ENCODE measurements at places on chromosomes 2 and 18.

DNA sequence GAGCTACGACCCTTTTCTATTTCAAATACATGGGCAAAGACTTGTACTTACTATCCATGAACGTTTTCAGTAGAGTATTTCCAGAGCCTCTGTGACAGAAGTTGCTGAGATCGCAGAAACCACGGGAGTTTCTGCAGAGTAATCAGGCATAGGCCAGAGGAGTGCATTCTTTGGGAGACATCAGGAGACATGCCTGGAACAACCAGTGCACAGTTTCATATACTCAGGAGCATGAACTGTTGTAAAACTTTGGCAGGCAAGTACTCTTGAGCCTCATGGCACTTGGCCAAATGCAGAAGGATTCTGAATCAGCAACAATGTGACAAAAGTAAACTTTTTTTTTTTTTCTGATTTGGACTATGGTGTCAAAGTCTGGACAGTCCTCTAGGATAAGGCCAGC is 307.1 kb downstream of the GRB14 start:
- H3K36me3 ChIP-seq = no peaks in the 10 kb centered on the region
- no peaks in the 10 kb centered on the region for H3K27me3 ChIP-seq
- DNase-seq = no peak
- H3K4me1 ChIP-seq = no peaks in the 10 kb centered on the region

GRCh38 chr2:188789951-188790350 is 184.2 kb upstream of the COL3A1 start:
- no peaks in the 10 kb centered on the region for H3K4me1 ChIP-seq
- no peaks in the 10 kb centered on the region for H3K36me3 ChIP-seq
- H3K27ac ChIP-seq = no peak overlapping the region
- no peak overlapping the region for H3K4me3 ChIP-seq

- peaks cover 10% of the 10 kb centered on the region for H3K36me3 ChIP-seq
- no peaks in the 10 kb centered on the region for H3K27me3 ChIP-seq
- no peak overlapping the region for H3K27ac ChIP-seq
- no peaks in the 10 kb centered on the region for H3K4me1 ChIP-seq
- no peak overlapping the region for H3K4me3 ChIP-seq
- no peak for DNase-seq
These were observed 44.1 kb upstream of the ORC2 start for GRCh38 chr2:201007584-201007998.

DNA sequence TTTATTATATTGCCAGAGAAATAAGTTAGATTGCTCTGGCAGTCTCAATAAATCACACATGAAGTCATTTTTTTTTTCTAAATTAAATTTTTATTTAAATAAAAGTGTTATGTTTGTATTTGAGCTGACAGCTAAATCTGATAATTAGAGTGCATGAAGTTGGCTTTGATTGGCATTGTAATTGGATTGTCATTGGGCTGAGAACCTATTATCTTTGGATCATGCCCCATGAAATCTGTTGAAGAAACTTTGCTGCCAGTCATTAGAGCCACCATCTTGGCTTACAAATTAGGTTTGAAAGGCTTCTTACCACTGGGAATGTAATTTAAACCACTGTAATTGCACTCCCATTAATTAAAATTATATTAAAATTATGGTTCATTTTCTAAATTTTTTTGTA is 507.9 kb upstream of the FANCL start:
- DNase-seq = no peak
- no peak overlapping the region for H3K4me3 ChIP-seq
- no peaks in the 10 kb centered on the region for H3K4me1 ChIP-seq
- no peaks in the 10 kb centered on the region for H3K36me3 ChIP-seq
- H3K27ac ChIP-seq = no peak overlapping the region

- no peaks in the 10 kb centered on the region for H3K27me3 ChIP-seq
- no peaks in the 10 kb centered on the region for H3K36me3 ChIP-seq
- no peak overlapping the region for H3K4me3 ChIP-seq
- no peak for DNase-seq
- H3K4me1 ChIP-seq = no peaks in the 10 kb centered on the region
- H3K27ac ChIP-seq = no peak overlapping the region
These were observed 586.4 kb upstream of the ZEB2 start for GRCh38 chr2:145106293-145106692.

All from T-helper 2 cell treated with Interferon-gamma antibody and Interleukin-4, amounts not matched to agents 5 μg/mL and 100 μg/mL, for 36 hours (primary cell).